ENCODE measurements at places on chromosomes 16 and 17.
A peak's percentile ranks its signal among the peaks of the same experiment; 100 is the strongest.

DNA sequence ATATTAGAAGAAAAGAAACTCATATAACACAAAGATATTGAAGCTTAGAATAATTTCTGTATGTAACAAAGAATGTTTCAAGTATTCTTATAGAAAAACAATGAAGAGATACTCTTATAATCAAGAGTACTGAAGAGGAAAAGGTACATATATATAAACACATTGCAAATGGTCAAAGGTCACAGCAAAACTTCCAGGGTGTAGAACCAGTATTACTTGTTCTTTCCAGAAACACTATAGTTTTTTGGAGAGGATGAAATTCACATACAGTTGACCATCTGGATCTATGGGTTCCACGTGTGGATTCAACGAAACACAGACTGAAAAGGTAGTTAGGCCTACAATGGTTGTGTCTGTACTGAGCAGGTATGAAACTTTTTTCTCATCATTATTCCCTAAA is 22.6 kb downstream of the PRPSAP1 start:
- DNase-seq, result no peak

GRCh38 chr16:69157196-69157595 is 24.7 kb downstream of the UTP4 start:
- DNase-seq, result no peak

DNA sequence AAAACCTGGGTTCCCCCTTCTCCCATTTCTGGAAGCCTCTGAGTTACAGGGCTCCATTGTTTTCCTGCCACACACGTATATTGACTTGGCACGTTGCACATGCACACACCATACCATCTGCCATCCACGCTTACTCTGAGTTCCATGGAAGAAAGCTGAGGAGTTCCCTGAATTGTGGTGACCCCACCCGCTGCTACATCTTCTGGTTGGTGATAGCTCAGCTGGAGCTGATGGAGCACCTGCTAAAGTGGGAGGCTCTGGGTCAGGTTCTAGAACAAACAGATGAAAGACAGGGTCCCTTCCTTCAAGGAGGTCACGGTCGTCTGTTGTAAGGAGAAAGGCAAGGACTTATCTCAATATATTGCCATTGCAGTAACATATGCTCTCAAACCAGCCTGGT is 41.1 kb downstream of the TMEM11 start:
- no peak for DNase-seq

DNA sequence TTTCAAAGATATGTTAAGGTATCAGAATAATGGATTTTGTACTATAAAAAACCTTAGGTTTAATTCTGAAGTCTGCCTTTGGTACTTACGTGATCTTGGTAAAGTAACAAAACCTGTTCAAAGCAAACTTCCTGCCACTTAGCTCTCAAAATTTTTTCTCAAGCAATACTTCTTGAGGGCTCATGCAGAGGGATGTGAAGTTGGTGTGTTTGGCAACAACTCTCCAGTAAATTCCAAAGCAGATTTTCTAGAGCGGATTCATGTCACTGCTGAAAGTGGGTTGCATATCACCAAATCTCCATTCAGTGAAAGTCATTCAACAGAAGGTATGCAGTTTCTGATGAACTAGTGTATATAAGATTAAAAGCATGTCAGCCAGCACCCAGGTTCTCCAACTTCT is 856.7 kb downstream of the CDH8 start:
- DNase-seq, result no peak

DNA sequence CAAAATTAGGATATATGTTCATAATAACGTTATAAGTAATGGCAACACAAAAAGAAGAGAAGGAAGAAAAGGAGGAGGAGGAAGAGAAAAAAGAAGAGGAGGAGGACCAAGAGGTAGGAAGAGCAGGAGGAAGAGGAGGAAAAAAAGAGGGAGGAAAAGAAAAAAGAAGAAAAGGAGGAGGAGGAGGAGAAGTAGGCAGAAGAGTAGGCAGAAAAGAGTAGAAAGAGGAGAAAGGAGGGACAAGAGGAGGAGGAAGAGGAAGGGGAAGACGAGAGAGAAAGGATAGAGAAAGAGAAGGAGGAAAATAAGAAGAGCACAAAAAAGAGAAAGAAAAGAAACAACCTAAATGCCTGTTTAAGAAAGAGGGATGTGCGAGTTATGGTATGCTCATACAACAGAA is 5.6 kb upstream of the CD300LB start:
- DNase-seq, result no peak

GRCh38 chr17:12789075-12789480 is 220 bp upstream of the ARHGAP44 start:
- DNase-seq, result no peak

GRCh38 chr17:21012736-21013135 is 30.1 kb downstream of the USP22 start:
- no peak for DNase-seq

DNA sequence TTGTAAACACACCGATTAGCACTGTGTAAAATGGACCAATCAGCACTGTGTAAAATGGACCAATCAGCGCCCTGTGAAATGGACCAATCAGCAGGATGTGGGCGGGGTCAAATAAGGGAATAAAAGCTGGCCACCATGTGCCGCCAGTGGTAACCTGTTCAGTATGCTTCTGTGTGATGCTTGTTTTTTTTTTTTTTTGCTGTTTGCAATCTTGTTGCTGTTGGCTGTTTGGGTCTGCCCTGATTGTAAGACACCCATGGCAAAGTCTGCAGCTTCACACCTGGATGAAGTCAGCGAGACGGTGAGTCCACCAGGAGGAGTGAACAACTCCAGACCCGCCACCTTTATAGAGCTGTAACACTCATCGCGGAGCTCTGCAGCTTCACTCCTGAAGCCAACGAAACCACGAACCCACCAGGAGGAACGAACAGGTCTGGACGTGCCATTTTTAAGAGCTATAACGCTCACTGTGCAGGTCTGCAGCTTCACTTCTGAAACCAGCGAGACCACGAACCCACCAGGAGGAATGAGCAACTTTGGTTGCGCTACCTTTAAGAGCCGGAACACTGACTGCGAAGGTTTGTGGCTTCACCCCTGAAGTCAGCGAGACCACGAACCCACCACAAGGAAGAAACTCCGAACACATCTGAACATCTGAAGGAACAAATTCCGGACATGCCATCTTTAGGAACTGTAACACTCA is 85.0 kb upstream of the MED9 start:
- peak; percentile 80 for DNase-seq

- no peak for DNase-seq
Measured at GRCh38 chr17:78761789-78762406, 20.2 kb downstream of the CYTH1 start.

- DNase-seq, result no peak
Measured at GRCh38 chr16:50721549-50722404, 20.1 kb upstream of the CYLD start.

DNA sequence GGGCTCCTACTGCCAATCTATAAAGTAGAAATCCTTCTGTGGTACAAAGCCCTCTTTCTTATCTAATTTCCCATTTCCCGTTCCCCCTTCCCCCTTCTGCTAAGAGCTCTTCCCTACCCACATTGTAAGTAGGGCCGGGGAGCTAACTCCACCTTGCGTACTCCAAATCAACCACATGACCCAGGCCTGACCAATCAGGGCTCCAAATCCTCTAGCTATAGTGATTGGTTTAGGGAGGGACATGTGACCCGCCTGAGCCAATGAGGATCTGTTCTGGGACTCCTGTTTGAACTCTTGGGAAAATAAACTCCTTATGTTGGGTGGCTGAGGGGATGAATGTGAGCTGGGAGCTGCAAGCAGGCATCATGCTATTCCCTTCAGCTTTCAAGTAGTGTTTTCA is 40.9 kb upstream of the MEOX1 start:
- DNase-seq, result no peak

DNA sequence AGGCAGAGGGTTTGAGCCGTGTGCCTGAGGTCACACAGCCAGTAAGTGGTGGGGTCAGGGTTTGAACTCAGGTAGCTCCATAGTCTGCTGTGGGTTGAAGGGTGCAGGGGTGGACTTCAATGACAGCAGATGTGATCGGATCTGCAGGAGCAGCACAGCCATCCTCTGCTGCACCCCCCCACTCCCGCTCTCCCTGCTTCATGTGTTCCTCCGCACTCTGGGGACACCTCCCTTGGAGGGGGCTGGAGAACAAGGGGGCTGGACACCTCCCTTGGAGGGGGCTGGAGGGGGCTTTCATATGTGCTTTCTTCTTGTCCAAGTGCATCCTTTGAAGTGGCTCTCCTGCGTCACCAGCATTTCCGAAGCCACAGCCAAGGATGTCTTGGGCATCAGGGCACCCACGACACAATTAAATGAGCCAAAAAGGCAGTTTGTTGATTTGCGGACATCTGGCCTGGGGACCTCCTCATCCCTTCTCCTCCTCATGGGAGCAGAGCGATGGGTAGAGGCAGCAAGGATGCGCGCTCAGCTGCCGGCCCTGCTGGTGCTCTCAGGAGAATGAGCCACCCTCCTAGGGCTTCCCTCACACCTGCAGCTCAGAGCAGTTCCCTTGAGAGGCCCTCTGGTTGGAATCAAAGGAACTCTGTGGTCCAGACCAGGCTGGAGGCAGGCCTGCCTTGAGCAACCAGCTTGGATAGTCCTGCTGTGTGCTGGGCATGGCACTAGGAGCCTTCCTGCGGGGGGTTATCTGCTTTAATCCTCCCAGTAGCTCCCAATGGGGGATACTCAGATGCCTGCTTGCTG is 26.2 kb downstream of the WSCD1 start:
- DNase-seq, result no peak

- DNase-seq, result no peak
Measured at GRCh38 chr16:65660390-65660789, 538.5 kb upstream of the CDH11 start.

DNA sequence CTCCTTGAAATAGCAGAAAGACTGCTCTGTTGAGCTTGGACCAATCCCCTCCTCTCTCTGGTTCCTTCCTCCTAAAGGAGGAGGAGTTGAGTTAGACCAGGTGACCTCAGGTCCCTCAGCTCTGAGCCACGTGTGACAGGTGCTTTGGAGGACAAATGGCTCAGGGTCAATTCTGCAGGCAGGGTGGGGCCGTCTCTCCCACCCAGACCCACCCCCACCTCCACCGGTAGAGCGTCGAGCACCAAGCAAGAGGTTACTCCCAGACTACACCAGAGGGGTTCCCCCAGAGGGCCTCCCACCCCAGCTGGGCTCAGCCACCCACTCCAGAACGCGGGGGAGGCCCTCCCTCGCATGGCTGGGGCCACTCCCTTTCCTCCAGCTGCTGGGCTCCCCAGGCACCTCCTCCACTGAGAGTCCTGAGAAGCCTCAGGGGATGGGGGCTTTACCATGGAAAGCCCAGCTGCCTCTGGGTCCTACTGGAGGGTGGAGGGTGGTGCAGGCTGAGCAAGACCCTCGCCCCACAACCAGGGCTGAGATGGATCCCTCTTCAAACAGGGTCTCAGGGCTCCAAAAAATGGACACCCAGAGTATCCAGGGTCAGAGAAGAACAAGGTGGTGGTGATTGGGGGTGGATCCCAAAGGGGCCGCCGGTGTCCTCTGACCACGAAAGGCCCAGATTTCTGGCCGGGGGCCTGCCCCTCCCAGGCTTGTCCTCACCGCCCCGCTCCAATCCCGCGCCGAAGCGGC is 7.6 kb downstream of the MYO1C start:
- peak; percentile 81 for DNase-seq

DNA sequence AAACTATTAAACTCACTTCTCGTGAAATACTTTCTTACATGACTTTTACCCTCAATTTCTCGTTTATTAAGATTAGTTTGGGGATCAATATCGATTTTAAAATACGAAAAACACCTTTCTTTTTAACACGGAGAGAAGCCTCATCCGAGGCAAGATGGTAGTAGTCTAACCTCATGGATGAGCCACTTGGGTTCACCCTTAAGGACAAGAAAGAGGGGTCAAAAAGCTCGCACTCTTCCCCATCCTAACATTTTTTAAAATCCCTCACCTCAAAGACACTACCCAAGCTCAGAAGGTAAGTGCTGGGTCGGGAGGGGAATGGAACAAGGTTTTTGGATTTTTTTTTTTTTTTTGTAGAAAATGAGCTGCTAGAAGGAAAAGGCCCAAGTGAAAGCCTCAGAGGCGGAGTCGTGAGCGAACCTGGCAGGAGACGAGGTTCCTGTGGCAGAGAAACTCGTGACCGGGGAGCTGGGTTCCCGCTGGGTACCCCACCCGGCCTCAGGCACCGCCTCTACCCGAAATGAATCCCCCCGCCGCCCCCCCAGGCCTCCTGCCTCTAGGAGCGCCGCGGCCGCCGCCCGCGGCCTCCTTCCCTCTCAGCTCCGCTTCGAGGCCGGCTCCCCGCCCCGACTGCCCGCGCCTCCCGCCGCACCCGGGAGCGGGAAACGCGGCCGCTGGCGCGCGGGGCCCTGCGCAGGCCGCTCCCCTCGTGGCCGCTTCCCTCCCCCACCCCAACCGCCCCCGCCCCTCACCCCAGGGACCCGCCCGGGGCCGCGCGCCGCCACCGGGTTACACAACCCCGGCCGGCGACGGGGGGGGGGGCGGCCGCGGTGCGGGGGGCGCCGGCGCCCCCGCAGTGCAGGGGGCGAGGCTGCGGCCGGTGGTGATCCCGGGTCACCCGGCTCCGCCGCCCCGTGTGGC is 1.6 kb downstream of the NUFIP2 start:
- peak; percentile 70 for DNase-seq

- DNase-seq, result no peak
Measured at GRCh38 chr17:49015924-49016774, 19.0 kb downstream of the IGF2BP1 start.

- DNase-seq, result no peak
Measured at GRCh38 chr16:68539711-68540239, 684 bp downstream of the ZFP90 start.

GRCh38 chr17:9021992-9022572 is 772 bp downstream of the NTN1 start:
- no peak for DNase-seq

DNA sequence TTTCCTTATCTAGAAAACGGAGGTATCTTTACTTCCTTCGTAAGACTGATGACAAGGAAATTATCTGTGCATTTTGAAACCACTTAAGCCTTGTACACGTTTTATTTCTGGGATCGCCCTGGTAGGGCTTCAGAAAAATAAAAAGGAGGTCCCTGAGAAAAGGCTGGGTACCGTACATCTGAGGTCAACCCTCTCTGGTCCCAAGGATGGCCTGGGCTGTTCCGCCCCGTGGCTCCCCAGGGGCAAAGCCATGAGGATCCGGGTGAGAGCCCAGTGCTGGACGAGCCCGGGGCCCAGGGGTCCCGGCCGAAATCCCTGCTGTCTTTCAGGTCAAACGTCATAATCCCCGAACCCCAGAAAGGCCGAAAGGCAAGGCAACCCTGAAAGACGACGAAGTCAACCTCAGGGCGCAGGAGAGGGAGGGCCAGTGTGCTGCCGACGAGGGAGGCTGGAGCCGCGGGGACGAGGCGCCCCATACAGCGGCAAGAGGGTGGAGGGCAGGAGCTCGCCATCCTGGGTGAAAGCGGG is 656 bp upstream of the FUS start:
- DNase-seq, result no peak

- peak; percentile 34 for DNase-seq
Measured at GRCh38 chr16:4315186-4316107, at the start of gene GLIS2. Gene GLIS2, plus strand, starts transcription at chr16:4316067. Its CDS starts 16,214 bp downstream, at chr16:4332281.
